Fibroblast of skin of right biceps (primary cell): ENCODE measurements at places on chromosomes 6 and 20.

- DNase-seq, result no peak
These were observed 290.1 kb downstream of the SMOC2 start for GRCh38 chr6:168730931-168731716.

GRCh38 chr6:105452376-105452775, 49.5 kb upstream of the PREP start:
- no peak for DNase-seq

DNA sequence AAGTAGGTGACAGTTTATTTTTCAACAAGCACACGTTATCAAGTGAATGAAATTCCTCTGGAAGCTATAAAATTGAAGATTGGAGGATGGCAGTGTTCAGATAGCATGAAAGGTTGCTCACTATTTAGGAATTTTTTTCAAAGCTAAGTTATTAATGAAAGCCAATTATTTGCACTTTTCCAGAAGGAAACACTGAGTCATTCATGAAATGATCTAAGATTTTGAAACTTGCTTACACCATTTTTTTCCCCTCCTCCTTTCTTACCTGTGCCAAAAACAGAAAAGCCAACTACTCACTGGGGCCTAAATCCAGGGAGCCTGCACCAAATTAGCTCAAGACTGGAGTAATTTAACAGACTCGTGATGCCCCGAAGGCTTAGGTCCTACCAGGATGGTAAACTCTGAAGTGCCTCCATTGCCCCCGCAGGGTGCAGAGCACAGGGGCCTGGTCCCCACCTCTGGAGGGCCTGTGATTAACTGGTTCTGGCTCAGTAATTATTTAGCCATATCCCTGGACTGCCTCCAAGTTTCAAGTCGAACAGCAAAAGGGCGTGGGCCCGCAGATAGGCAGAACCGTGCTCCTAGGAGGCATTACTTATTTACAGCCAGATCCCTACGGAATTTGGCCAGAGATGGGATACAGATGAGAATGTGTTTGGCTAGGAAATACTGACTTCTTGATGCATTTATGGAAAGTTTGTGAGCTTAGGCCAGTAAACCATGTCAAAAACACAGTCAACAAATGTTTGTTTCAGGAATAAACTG, 28.0 kb upstream of the ZNF217 start:
- DNase-seq, result peak; percentile 95

GRCh38 chr6:137919837-137920730, 53.0 kb downstream of the TNFAIP3 start:
- no peak for DNase-seq

DNA sequence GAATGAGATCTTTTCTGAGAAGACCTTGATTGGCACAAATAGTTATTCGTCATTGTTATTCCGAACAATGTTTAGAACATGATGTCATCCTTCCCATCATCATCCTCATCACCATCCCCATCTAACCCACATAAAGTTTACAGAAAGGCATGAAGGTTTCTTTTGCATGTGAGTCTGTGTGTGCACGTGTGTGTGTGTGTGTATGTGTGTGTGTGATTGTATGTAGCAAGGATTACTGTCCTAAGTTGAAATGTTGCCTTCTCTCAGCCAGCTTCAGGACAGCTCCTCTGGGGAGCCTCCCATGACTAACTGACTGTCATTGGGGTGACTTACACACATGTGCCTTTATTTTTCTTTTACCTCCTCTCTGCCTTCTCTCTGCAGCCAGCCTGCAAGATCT, 113.5 kb downstream of the SLC22A3 start:
- peak; percentile 26 for DNase-seq

- peak; percentile 73 for DNase-seq
These were observed 73.2 kb downstream of the RSPO3 start for GRCh38 chr6:127191716-127192115.

DNA sequence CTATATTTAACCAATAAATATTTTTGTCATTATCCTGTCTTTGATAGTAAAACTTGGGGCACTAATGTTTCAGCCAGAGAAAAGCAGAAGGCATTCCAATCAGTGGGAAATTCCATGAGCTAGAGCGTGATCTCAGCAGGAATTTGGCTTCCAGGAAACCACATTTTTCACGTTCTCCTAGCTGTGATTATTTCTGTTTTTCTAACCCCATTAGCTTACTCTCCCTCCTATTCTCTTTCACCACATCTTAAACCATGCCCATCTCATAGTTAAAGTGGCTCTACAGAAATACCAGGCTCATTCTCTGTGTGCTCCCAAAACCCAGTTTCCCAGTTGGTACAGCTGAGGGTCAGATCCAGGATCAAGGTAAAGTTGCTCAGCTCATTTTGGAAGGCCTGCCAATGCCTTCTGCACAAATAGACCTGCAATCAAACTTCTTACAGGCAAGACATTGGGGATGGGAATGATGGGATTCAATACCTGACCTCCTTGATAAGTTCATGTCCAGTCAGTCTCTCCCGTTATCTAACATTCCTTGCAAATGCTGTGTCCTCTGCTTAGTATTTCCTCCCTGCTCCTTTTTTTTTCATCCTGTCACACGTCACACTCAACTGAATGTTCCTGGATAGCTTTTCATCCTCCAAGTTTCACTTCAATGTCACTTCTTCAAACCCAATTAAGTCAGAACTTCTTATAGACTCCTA, 33.1 kb upstream of the TMEM30A start:
- peak; percentile 87 for DNase-seq

GRCh38 chr6:15309611-15310283, 63.9 kb downstream of the JARID2 start:
- no peak for DNase-seq

DNA sequence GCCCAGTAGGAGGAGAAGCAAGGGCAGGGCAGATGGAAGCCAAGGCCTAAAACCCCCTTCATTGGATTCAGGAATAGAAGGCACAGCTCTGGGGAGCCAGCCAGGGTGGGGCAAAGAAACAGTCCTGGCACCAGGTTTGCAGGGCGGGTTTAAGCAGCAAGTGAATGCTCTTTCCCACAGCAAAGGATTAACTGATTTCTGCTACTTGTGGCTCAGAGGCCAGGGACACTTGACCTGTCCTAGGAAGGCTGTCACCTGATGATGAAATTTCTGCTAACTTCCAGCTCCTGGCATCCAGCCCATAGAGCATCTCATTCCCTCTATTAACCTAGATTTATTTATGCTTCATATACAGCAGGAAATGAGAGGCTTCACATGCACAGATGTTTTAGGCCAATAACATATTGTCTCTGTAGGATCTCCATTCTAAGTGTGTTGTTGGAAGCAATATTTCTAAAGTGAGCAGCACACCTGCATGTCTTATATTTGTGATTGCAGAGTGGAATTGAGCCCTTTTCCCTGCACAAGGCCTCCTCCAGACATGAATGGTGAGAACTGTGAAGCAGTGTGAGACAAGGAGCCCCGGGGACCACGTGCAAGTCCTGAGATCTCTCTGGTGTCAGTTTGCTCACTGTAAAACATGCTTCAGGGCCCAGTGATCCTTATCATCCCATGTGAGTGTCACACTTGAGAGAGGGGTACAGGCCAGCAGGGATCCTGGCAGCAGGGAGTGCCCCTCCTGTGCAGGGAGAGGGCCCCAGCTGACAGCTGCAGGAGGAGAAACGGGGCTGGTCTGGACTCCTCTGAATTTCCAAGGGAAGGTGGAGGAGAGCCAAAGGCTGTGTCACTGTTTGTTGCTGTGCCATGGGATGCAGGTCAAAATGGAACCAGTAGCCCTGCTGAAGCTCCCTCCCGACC, 41.1 kb upstream of the CST5 start:
- no peak for DNase-seq

GRCh38 chr6:13678255-13678983, 33.2 kb downstream of the RANBP9 start:
- DNase-seq, result no peak

GRCh38 chr6:81485395-81485794, 267.1 kb downstream of the TENT5A start:
- no peak for DNase-seq

DNA sequence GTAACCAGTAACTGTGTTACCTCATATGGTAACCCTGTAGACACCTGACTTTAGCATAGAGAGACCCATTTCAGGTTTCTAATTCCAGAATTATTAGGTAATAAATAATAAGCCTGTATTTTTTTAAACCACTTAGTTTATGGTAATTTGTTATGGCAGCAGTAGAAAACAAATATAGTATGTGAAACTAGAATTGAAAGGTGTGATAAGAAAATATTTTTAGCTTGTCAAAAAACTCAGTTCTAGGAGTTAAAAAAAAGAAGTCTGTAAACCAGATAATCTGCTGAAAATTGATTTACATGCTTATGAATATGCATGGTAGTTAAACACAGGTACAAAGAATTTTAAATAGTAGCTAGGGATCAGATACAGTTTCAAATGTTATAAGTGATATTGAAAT, 695.0 kb upstream of the GJE1 start:
- DNase-seq, result no peak

DNA sequence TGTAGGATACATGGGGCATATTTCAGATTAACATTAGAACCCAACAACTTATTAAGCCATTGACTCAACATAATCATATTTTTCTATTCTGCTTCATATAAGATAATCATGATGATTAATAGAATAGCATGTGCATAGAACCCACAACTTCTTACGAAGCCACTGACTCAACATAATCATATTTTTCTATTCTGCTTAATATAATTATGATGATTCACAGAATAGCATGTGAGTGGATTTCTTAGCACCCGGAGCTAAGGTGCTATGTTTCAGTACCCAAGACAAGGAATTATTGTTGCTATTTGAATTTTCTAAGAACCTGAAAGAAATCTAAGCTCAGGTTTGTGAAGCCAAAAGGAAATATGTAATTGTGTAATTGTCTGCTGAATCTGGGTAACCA, 96.8 kb downstream of the TENT5A start:
- DNase-seq, result peak; percentile 42

- no peak for DNase-seq
These were observed 889 bp upstream of the FLOT1 start for GRCh38 chr6:30743099-30744053.

DNA sequence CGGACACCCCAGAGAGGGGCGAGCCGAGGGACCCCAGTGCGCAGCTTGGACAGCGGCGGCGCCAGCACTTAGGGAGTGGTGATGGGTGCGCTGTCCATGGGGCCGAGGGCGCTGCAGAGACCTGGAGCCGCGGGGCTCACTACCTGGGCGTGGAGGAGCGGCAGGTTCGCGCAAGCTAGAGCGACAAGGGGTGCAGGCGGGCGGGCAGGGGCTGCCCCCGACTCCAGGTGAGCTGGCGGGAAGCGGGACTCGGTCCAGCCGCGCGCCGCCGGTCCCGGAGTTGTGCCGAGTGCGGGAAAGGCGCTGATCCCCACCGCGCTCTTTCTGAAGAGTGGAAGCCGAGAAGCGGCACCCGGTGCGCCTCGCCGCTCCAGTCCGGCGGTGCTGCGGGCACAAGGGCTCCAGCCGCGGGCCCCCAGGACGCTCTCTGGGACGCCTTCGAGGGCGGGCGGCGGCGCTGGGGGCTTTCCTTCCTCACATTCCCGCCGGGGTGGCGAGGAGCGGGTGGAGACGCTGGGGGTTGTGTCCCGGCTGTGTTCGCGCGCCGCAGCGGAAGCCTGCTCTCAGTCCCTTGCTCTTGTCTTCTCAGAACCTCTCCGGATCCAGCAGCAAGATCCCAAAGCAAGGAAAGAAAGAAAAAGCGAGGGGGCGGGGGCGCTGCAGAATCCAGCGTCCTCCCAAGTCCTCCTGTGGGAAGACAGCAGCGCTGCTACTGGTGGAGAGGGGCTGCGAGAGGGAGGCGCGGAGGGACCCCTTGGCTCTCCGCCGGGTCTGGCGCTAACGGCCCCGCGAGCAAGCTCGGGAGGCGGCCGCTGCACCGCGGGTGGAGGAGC, at the start of gene B3GAT2:
TSS of gene B3GAT2 (minus strand) at position 610 of the 833 bp plus-strand sequence. CDS start 631 bp downstream, outside the sequence.
- peak; percentile 18 for DNase-seq

DNA sequence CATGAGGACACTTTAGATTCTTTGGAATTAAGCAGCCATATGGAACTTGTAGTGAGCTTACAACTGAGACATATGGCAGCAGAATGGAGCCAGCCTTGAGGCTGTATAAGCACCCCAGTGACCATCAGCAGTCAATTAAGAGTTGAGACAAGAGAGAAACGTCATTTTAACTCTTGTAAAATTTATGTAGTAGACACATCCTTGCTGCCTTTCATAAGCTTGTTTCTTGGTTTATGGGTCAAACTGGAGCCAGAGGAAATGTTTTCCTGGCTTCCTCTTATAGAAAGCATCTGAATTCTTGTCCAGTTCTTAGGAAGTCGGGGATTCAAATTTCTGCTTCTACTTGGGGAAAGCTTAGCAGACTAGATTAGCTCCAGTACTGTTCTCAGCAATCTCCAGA, 745.1 kb upstream of the MARCKS start:
- peak; percentile 19 for DNase-seq

DNA sequence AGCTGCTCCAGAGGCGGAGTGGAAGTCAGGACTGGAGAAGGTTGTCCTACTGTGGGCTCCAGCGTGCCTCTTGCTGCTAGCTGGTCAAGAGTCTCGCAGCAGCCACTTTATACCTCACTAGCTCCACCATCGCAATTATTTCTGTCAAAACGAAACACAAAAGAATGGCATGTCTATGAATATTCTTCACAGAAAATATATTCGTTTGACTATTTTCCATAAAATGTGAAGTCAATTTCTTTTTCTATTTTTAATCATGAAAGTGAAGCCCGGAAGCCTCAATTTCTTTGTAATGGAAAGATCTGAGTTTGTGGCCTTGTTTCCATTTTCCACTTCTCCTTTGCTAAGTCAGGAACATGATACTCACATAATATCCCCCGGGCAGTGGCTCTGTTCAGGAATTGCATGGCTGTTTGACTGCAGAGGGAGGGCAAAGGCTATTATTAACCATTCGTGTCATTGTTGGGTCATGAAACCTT, 51.7 kb downstream of the DTD1 start:
- DNase-seq, result no peak

- DNase-seq, result no peak
These were observed 930 bp upstream of the RRAGD start for GRCh38 chr6:89413006-89413400.

- no peak for DNase-seq
These were observed 5.1 kb downstream of the HEY2 start for GRCh38 chr6:125754566-125754965.

DNA sequence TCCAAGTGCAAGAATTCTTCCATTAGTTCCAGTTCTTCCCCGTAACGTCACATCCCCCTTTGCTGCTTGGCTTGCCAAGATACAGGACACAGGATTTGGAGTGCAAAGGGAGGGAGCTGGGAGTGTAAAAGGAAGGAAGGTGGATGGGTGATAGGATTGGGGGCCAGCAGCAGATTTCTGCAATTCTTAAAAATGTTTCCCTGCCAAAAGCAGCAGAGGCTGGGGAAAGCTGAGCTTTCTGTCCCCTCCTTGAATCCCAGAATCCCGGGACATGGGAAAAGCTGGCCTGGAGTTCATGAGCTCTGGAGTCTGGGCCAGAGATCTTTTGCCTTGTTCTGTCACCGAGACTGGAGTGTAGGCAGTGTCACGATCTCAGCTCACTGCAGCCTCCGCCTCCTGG, 60.0 kb upstream of the EPB41L1 start:
- DNase-seq, result peak; percentile 48
